Stimulated activated CD8-positive, alpha-beta memory T cell treated with anti-CD3 and anti-CD28 coated beads, Interleukin-4, amount 100 ng/mL, for 1 hour (primary cell): ENCODE measurements at places on chromosomes 4 and X.

- no peak for DNase-seq
These were observed 75.3 kb upstream of the C1QTNF7 start for GRCh38 chr4:15352524-15352923.

DNA sequence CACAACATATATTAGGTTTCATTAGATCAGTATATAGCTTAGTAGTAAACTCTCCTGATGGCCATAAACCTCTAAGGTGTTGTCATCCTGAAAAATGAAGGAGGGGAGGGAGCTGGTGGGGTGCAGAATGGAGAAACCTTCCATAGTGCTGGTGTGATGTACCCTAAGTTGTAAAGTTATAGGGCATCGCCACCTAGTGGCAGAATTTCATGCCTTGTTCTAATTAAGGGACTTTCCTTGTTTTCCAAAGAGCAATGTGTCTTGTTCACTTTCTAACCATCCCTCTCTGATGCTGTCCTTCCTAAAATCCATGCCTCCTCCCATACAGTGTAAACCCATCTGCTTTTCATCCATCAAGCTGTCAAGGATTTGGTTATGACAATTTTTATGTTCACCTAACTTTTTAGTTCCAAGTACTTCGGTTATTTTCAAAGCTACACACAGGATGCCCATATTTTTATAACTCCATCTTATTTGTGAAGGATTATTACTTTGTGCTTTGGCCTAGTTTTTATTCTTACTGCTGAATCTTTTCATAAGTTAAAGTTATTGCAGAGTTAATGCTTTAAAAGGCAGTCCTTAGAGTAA lies 4.5 kb downstream of the NBDY start:
- DNase-seq = peak; percentile 34

- DNase-seq = no peak
These were observed 444.4 kb downstream of the GABRG1 start for GRCh38 chr4:45679411-45679810.

GRCh38 chr4:67120369-67120768 lies 424.9 kb downstream of the CENPC start:
- DNase-seq = no peak

DNA sequence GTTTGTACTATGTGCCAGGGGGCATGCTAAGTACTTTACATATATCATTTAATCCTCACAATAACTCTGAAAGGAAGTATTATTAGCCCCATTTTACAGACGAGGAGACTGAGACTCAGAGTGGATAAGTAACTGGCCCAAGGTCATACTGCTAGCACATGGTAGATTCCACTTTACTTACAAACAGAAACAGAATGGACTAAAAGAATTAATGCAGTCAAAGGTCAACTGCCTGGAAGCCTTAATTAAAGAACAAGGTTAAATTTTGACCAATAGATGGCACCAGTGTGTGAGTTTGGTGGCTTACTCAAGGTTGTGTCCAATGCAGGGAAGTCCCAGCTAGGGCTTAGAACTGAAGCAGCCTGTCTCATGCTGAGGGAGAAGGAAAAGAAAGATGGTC lies 4.7 kb downstream of the RIPPLY1 start:
- no peak for DNase-seq

- DNase-seq = no peak
These were observed at the start of gene GPR119 for GRCh38 chrX:130385520-130385919. Gene GPR119 (minus strand): TSS chrX:130385674. CDS start chrX:130385447, 227 bp downstream.

DNA sequence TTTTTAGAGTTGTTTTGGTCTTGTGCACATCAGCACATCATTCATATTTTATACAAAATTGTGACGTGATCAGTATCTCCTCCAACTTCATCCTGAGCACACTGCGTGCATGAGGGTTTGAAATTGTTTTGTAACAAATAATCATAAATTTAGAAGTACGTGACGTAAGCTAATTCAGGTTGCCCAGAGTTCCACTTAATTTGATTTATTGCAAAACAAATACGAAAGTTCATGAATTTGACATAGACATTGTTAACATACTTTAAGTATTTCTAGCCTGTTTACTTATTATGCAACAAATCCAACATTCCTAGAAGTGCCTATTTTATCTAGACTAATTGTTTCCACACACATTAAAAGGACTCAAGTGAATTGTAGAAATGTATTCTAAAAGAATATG lies 48.3 kb downstream of the MAP7D3 start:
- DNase-seq = no peak

DNA sequence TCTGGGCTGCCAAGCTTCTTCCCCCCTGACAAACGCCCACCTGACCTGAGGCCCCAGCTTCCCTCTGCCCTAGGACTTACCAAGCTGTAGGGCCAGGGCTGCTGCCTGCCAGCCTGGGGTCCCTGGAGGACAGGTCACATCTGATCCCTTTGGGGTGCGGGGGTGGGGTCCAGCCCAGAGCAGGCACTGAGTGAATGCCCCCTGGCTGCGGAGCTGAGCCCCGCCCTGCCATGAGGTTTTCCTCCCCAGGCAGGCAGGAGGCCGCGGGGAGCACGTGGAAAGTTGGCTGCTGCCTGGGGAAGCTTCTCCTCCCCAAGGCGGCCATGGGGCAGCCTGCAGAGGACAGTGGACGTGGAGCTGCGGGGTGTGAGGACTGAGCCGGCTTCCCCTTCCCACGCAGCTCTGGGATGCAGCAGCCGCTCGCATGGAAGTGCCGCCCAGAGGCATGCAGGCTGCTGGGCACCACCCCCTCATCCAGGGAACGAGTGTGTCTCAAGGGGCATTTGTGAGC lies 37.0 kb downstream of the HTRA3 start:
- DNase-seq = no peak

DNA sequence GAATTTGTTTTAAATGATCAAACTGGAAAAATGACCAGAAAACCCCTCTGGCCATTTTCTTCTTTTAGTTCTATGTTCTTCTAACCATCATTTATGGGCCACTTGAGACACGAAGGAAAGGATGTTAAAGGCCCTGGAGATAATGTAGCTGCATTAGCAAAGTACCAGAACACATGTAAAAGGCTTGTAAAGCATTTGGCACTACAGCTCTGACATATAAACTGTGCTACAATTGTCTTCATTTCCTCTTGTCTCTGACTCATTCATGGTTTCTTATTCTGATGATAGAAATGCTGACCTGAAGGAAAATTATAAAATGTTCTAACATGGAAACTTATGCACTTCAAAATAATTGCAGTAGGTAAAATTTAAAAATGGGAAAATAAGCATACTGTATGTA lies 388.7 kb downstream of the FAT4 start:
- no peak for DNase-seq

DNA sequence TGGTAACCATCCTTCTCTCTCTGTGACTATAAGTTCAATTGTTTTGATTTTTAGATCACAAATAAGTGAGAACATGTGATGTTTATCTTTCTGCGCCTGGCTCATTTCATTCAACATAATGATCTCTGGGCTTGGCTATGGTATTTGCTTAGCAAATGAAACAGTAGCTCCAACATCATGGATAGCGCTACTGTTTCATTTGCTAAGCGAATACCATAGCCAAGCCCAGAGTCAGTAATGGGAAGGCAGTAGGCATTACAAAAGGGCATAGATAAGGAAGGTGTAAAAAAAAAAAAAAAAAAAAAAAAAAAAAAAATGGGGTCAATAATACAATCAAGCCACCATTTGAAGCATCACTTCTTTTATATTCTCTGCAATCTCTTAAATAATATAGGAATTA lies 469.0 kb upstream of the ATOH1 start:
- DNase-seq = no peak

GRCh38 chr4:163542275-163542674 lies 47.8 kb downstream of the TMA16 start:
- DNase-seq = no peak

- DNase-seq = no peak
These were observed 112.3 kb upstream of the SHOX start for GRCh38 chrX:518319-518718.

DNA sequence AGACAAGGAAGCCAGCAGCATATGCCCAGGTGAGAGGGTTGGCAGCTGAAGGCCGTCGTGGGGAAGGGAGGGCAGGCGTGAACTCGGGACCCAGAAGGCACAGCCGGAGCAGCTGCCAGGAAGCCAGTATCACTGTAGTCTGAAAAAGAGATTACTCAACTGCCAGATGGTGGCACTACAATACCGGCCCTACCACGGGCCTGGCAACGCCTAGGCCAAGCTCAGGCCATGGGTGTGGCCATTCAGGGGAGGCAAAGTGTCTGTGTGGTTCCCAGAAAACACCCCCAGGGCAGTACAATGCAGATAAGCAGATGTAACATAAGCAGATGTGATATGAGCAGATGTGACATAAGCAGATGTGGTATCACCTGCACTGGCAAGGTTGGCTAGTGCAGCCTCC lies 236.0 kb downstream of the AFAP1 start:
- no peak for DNase-seq

GRCh38 chrX:11665168-11666111 lies at the start of gene ARHGAP6:
Gene ARHGAP6 (minus strand): TSS chrX:11665920. CDS start chrX:11664828, 1,092 bp downstream.
- DNase-seq = no peak

- no peak for DNase-seq
These were observed 68.0 kb upstream of the MAP9 start for GRCh38 chr4:155444721-155445120.

- no peak for DNase-seq
These were observed 87.0 kb downstream of the GLRA2 start for GRCh38 chrX:14616301-14616700.

- no peak for DNase-seq
These were observed 81.3 kb downstream of the STOX2 start for GRCh38 chr4:183986291-183986970.

- no peak for DNase-seq
These were observed 67.0 kb downstream of the FAM13A start for GRCh38 chr4:88989990-88990389.

DNA sequence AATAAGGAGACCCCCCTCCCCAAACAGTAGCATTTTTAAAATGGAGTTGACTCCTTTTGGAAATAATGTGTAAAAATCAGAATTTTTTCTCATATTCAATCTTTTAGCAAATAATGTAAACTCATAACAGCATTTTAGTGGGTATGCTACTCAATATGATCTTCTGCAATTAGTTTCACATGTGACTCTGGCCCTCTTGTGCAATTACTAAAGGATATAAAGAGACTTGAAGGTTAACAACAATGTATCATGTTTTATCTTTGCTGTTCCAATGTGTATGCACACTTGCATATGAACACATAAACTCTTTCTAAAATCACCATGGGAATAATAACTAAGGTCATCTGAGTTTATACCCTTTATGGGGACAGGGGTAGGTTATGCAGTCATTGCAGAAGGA lies 39.9 kb upstream of the RXFP1 start:
- DNase-seq = no peak

GRCh38 chrX:45422216-45422925 lies 221.7 kb upstream of the DIPK2B start:
- DNase-seq = no peak

DNA sequence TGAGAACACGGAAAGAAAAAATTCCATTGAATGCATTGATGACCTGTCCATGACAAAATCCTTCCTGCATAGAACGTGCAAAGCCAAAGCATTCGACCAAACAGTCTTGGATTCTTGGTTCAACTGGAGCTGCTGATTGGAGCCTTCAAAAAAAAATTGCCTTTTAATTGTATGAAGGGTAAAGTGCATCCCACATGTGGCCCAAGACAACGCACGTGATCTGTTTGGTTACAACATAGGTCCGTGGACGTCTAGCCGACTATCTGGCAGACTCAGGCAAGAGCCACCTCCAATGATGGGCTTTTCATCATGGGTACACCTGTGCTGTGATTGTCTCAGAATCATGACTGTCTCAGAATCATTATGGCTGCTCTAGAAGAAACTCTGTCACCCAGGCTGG lies 52.3 kb downstream of the SHOX start:
- no peak for DNase-seq

- DNase-seq = no peak
These were observed 8.2 kb downstream of the FANCB start for GRCh38 chrX:14864631-14865030.

DNA sequence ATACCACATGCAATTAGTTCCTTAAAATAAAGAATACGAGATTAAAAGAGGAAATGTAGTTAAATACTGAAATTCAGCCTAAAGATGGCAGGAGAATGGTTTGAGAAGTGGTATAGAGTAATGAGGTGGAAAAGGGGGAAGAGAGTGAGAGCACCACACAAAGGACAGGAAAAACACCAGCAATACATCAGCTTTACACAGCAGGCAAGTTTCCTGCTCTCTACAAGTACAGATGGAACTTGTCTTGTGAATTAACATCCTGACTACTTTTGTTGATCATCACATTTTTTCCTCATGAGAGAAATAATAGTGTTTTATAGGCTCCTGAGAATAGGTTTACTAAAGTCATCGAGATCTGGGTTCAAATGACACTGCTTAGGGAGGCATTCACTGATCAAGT lies 2.9 kb upstream of the UNC5C start:
- no peak for DNase-seq

GRCh38 chrX:68455151-68455510 lies 21.8 kb upstream of the OPHN1 start:
- no peak for DNase-seq

DNA sequence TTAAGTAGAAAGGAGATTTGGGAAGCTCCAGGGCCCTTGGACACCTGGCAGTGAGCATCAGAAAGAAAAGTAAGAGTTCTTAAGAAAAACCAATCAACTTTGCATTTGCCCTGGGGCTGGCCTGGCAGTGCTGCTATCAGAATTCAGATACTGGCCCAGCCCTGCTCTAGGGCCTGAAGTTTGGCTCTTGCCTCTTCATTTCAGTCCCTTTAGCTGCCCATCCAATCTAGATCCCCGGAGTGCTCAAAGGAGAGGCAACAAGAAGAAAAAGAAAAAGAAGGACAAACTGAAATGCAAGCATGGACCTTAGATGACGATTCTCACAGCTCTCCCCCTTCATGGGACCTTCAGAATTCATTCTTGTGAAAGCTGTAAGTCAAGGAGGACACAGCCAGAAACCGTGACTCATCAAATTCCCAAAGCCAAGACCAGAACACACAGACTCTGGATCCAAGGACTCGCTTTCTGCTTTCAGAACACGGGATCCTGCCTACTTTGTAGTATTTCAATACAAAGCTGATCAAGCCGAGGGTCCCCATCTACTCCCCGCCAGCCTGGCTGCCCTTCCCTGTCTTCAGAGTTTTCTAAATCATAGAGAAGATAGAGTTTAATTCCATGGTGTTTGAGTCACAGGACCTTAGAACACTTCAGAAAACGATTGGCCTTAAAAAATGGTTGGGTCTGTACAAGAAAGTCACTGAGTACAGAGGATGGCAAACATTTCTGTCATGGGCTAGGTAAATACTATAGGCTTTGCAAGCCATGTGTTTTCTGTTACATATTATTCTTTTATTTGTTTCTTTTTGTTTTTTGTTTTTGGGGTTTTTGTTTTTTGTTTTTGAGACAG lies 103.7 kb downstream of the RBM47 start:
- DNase-seq = no peak

DNA sequence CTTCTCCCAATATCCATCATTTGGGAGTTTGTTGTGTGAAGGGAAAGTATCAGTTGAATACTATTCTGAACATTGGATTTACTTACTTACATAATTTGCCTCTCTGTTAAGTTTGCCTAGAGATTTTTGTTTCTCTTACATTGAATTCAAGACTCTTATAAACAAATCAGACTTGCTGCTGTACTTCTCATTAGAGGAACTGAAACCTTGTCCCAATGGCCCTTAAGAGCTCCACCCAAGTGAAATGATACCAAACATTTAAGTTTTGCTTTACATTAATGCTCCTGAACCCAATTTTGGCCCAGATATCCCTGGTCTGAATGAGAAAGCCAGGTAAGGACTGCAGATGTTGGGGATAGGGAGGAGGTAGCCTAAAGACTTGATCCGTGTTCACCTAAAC lies 32.0 kb downstream of the HAND2 start:
- DNase-seq = no peak

GRCh38 chr4:136424052-136424451 lies 1108.2 kb downstream of the PCDH18 start:
- no peak for DNase-seq
